Stimulated activated CD4-positive, alpha-beta T cell treated with anti-CD3 and anti-CD28 coated beads, Interleukin-1b, Interleukin-23, amount 100 ng/mL, for 24 hours (primary cell): ENCODE measurements at places on chromosomes 2 and 18.
A peak's percentile ranks its signal among the peaks of the same experiment; 100 is the strongest.

DNA sequence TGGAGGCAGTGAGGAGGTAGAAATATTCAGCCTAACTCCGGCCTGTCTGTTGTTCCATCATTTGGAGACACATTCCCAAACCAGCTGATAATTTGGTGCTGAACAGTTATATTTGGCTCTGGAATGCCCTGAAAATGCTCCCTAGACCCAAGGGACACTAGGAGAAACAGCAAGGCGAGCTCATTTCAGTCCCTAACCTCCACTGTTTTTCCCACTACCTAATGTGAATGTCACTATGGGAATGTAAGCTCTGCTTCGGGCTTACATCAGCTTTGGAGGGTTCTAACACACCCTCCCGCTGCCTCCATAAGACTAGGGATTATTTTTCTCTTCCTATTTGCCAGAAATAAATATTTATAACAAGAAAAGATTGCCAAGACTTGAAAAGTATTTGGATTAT, 103.5 kb downstream of the ANTXR1 start:
- no peak for DNase-seq

DNA sequence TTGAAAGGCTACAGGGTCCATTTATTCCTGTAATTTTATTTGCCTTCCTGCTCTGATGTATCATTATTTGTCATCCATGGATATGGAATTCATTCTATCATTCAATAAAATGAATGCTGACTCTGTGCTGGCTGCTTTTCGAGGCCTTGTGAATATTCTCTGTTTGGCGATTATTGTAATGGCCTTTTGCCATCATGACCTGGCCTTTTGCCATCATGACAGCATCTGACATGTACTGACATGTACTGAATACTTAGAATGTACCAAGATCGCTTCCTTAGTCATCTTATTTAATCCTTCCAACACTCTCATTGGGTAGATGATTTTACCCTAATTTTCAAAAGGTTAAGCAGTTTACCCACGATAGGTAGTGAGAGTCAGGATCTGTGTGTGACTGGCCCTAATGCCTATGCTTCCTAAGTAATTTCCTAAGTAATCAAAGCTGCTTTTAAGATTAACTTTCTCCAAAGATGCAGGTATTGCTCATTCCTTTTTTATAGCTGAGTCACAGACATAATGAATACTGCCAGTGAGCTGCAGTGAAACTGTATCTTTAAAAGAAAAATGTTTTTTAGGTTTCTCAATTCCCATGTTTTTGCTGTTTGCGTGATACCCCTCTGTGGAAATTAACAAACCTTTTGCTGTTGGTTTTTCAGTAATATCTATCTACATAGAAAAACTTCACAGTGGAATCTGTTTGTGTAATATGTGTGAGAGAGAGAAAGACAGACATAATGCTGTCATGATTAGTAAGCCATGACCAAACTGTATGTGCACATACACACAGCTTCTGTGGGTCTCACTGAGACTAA, 127.8 kb downstream of the CERS6 start:
- DNase-seq: no peak

GRCh38 chr2:176096986-176097819, 2.4 kb upstream of the HOXD12 start:
- DNase-seq: peak; percentile 35

- no peak for DNase-seq
These were observed 9.7 kb upstream of the WNT10A start for GRCh38 chr2:218870984-218871344.

DNA sequence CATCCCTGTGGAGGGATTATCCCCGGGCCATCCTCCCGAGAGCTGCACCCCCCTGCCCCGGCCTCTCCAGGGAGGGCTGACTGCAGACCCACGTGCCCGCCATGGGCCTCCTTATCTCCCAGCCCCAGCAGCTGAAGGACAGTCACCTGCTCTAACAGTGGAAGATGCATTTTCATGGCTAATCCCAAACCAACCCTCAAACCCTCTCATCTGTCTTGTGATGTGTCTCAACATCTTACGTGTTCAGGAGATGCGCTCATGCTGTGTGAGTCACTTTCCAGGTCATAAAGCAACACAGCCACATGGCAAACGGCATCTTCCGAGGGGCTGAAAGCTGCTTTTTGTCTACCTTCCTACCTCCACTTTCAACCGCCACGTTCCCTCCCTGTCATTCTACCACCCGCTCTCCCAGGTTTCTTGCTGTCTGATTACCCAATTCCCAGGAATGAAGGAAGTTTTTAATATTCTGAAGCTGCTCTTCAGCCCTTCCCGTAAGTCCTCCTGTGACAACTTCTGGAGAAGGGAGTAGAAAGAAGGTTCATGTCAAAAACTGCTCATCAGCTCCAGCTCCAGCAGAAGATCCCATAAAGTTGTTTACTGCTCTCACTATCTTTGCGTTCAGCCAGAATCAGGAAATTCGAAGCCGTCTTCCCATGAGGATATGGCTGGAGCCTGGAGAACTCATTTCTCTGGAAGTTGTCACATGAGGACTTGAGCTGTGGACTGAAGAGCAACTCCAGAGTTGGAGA, 54.5 kb downstream of the MBP start:
- DNase-seq: no peak

DNA sequence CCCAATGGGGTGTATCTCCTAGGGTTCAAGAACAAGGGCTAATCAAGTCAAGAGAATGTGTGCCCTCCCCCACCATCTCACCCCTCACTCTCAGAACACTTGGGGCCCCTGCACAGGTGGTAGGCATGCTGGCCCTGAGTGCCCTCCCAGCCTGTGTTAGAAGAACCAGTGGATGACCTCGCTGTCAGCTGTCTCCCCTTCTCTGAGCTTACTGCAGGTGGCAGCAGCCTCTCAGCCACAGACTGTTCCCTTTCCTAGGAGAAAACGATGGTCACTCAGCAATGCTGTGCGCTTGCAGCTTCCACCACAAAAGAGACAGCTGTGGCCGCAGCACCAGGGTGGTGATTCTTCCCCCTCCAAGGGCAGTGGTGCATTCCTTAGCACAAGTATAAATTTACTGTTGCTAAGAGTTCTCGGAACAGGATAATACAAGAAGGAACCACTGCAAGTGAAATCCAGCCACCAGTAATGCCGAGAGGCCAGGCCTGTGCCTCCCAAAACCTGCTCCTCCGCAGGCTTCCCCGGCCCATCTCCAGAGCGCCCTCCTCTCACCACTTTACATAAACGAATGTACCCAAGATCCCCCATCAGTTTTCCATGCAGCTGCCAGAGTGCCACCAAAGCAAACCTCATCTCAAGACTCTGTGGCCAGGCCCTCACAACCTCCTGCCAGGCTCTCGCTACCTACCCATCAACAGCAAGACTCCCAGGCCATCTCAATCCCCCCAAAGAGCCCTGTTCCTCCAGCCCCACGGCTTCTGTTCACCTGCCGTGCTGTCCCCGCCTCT, 935 bp upstream of the RAMP1 start:
- DNase-seq: no peak

GRCh38 chr2:195498839-195499490, 158.1 kb upstream of the SLC39A10 start:
- no peak for DNase-seq

DNA sequence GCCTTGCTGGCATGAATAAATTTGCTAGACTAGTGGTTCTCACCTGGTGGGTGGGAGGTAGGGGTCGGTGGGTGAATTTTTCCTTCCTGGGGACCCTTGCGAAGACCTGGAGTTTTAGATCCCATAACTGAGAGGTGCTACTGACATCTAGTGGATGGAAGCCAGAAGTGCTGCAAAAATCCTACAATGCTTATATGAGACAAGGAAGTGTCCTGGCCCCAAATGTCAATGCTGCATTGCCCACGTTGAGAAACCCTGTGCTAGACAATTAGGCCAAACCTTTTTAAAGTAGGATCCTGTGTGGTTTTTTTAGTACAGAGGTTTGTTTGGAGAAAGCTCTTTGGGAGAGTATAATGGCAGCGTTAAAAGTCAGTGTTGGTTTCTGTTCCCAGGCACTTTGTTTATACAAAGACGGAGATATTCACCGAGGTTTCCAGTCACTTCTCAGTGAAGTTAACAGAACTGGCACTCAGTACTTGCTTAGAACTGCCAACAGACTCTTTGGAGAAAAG, 9.6 kb downstream of the SERPINB8 start:
- no peak for DNase-seq

DNA sequence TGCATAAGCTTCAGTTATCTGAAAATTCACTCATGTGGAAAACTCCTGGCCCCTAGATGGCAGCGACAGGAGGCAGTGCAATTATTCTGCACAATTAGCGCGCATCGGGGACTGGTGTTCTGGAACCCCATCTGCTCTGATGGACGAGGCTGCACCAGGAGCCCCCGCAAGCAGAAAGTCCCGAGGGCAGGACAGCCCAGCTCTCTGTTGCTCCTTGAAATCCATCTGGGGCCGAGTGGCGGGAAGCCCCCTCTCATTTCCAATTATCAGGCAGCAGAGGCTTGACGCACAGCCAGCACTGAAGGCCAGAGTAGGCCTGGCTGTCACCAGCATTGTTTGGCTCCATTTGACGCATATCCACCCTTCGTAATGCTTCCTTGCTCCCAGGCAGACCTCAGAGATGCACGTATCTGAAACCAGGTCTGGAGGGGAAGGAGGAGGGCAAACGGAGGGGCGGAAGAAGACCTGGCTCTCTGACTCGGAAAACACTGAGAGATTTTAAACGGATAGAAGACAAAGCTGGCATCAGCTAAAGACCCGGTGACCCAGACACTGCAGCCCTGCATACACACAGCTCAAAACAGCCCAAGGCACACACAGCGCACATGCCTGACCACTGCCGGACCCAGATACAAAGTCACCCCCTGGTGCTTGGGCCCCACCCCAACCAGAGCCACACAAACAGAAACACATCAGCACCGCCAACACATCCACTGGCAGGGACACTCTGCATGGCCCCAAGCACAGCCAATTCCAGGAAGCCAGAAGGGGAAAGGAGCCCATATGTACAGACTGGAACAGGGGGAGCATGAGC, 69.8 kb downstream of the TNS1 start:
- DNase-seq: no peak

- no peak for DNase-seq
These were observed 17.3 kb downstream of the MRPL30 start for GRCh38 chr2:99198103-99198841.

- DNase-seq: no peak
These were observed 40.7 kb downstream of the TCF7L1 start for GRCh38 chr2:85173909-85174308.

- DNase-seq: no peak
These were observed 267.4 kb downstream of the MEIS1 start for GRCh38 chr2:66702301-66702700.

DNA sequence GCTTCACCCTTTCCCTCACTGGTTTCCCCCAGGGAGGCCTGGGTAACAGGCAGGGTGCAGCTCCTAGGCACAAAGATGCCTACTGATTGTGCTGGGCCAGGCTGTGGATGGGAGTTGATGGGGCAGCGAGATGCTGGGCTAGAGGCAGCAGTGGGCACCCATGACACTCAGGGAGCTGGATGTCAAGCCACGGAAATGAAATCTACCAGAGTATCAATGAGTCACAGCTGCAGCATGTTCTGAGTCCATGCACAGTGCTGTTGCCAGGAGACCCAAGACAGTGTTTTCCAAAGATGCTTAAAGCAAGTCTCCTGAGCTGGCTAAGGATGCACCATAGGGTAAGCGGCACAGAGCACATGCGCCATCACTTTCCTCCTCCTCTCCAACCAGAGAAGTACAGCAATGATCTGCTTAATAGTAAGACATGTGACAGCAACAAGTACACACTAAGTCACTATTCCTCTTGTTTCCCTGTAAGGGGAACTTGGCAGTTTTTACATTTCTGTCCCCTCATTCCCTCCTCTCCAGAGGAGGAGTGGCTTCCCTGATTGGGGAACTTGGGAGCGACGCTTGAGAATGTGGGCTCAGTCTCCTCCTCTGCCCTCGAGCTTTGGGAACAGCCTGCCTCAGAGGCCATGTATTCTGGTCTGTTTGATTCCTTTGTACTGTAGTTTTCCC, 57.2 kb downstream of the CDC42EP3 start:
- DNase-seq: no peak

GRCh38 chr2:241095594-241096290, 6.3 kb downstream of the MTERF4 start:
- DNase-seq: no peak

- no peak for DNase-seq
These were observed 55.2 kb upstream of the BCL11A start for GRCh38 chr2:60608679-60609078.

DNA sequence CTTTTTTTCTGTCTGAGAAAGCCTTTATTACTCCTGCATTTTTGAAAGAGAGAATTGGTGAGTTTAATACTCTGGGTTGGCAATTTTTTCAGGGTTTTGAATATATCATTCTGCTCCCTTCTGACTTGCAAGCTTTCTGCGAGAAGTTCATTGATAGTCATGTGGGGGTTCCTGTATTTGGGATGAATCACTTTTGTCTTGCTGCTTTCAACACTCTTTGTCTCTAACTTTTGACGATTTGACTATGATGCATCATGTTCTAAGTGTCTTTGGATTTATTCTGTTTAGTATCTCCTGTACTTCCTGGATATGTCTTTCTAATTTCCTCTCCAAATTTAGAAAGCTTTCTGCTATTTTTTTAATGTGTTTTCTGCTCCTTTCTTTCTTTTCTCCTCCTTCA, 41.0 kb upstream of the SLC9A2 start:
- DNase-seq: no peak

- DNase-seq: no peak
These were observed 7.8 kb upstream of the CCDC141 start for GRCh38 chr2:179057737-179058136.

DNA sequence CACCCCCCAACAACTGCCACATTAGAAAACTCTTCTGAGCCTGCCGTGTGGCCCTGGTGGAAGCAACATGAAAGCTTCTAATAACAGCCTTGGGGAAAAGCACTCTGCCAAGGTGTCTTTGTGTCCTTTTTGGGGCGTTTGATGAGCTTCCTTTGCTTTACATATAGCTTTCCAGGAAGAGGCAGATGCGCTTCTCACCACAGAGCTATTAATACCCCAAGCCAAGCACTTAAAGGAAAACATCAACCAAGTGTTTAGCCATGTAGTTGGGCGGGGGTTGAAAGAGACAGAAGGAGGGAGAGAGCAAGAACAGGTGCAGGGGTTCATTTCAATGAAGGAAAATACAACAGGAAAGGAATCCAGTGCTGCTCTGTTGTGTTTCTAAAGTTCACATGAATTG, 176.1 kb downstream of the VAPA start:
- DNase-seq: no peak

- DNase-seq: no peak
These were observed 51.8 kb upstream of the DNAJC10 start for GRCh38 chr2:182664212-182664611.

- DNase-seq: no peak
These were observed 48.6 kb downstream of the GYPC start for GRCh38 chr2:126704434-126705160.

DNA sequence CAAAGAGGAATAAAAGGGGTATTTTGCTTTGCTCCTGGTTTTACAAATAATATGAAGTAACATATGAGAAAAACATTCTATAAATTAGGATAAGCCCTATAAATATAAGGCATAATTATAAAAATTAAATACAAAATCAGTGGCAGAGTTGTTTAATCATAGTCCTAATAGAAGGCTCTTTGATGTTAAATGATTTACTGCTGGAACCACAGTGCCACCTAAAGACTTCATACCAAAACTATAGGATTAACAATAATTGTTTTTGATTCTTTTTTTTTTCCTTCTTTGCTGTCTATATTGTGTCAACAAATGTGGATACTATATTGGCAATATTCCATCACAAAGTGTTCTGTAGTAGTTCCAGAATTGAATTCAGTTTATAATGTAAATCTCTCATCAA, 837.7 kb upstream of the SLC39A10 start:
- DNase-seq: no peak

- no peak for DNase-seq
These were observed 204 bp downstream of the FAM110C start for GRCh38 chr2:46131-46470.

- no peak for DNase-seq
These were observed 106.0 kb upstream of the CYP1B1 start for GRCh38 chr2:38181806-38182491.

GRCh38 chr18:63470751-63471150, 6.0 kb upstream of the SERPINB5 start:
- no peak for DNase-seq
